ENCODE measurements at places on chromosomes 3 and 15. TPM values are rescaled to one million over a fixed set of nuclear protein-coding genes. Genes with fewer than 3 reads are reported as not detected.

DNA sequence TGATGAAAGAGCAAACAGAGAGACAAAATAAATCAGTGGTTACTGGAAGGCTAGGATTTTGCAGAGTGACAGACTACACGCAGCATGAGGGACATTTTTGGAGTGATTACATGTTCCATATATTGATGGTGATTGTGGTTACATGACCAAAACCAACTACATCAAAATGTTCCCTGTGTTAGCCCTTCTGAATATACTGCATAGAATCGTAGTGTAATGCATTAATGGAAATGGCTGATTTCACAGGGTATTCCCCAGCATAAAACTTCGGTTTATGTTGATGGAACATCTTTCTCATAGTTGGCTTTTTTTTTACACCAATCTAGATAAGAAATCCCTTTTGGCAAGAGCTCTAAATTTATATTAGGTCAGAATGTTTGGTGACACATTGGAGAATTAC is 191.3 kb upstream of the CMC1 start:
- DNase-seq: peak; percentile 19

NTRK3 gene
- not detected for total RNA-seq

DNA sequence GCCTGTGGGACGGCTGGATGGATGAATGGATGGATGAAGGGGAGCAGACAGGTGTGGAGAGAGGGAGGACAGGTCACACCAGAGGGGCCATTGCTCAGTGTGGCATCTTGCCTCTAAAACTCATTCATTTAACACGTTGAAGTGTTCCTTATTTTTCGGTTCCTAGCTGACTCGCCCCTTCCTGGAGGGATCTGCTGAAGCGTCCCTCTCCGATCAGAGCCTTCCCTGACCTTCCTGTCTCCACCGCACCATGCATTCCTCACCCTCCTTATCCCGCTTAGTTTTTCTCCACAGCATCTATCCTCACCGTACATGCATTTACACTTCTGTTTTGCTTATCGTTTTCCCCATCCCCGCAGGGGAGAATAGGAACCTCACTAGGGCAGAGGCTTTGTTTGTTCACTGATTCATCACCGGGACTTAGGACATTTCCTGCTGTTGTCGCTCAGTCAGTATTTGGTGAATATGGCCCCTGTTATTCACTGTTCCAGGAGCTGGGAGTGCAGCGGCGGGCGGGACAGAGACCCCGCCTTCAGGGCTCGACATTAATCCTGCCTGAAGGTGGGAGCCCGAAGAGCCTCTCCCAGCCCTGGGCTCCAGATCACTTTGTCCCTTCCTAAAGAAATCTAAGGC is 32.0 kb downstream of the FOXL2 start:
- peak; percentile 85 for DNase-seq

SLC38A3 gene
- 3.3 TPM for total RNA-seq

- peak; percentile 77 for DNase-seq
Observed at GRCh38 chr15:80778964-80779657, at the start of gene CEMIP. TSS of gene CEMIP (plus strand) at chr15:80779370. CDS start at chr15:80873880, 94,510 bp downstream.

SPTBN5 gene
- total RNA-seq: 0.98 TPM

DNAH12 gene
- not detected for total RNA-seq

GRCh38 chr3:78183906-78184599 is 1144.2 kb downstream of the ROBO2 start:
- DNase-seq: no peak

- DNase-seq: no peak
Observed at GRCh38 chr3:181230258-181230657, 240.7 kb upstream of the DNAJC19 start.

PLIN1 gene
- 1.0 TPM for total RNA-seq

GOLGA6D gene
- total RNA-seq: not detected

- peak; percentile 84 for DNase-seq
Observed at GRCh38 chr3:149393345-149394160, 16.1 kb upstream of the TM4SF1 start.

TMEM44 gene
- total RNA-seq: 16.6 TPM

CKMT1B gene
- total RNA-seq: 8.7 TPM

EOMES gene
- 0.47 TPM for total RNA-seq

- no peak for DNase-seq
Observed at GRCh38 chr3:21509731-21510470, 241.1 kb downstream of the ZNF385D start.

GRCh38 chr3:45654397-45654944 is 34.7 kb upstream of the SACM1L start:
- peak; percentile 21 for DNase-seq

SPINT1 gene
- total RNA-seq: 177 TPM

All from PC-3 (cell line).